Muscle of arm (tissue), 14 donors: ENCODE measurements at places on chromosomes 1 and 21. TPM values are rescaled to one million over a fixed set of nuclear protein-coding genes. Genes with fewer than 3 reads are reported as not detected.

DNA sequence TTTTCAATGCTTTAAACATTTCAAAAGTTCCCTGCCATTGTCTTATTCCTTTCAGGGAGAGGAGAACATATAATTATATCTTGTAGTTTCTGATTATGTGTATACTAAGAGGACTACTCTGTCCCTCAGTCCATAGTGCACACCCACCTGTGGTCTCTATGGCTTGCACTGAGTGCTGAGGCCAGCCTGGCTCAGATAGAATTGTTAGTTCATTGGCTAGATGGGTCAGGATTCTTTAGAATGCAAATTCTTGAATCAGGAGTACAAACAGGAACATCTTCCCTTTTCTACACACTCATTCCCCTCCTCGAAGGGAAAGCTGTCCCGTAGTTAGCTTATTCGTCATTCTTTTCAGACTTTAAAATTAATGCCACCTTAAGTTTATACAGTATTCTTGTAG, 8.2 kb downstream of the BACH1 start:
- no peak for DNase-seq

DNA sequence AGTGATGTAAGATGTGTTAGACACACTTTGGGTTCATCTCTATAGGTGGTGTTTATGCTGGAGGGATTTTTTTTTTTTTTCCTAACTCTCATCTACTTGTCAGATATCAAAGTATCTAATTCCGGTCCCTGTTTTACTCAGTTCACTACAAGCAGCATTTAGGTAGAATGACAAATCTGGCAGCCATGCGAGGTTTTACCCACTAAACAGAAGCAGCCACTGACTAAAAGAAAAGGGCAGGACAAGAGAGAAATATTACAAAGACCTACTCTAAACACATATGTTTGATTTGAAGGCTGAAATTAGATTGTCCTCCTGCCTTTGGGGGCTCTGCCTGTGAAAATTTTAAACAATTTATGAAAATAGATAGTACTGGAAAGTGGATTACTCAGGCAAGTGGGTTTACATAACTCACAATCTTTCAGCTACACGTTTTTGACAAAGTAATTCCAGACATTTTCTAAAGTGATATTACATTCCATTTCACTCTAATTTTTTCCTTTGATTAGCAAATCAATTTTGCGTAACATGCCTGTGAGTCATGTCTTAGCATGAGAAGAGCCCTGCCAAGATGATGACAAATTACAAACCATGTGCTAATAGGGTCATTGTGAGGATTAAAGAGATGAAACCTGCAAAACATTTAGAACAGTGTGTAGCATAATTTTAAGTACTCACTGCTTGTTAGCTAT, 172.6 kb downstream of the PLA2G4A start:
- no peak for DNase-seq

- no peak for DNase-seq
Observed at GRCh38 chr21:14550135-14550534, 4.0 kb upstream of the SAMSN1 start.

KCNN3 gene
- 11.1 TPM for polyA plus RNA-seq

- no peak for DNase-seq
Observed at GRCh38 chr1:31063631-31064030, 1.9 kb downstream of the PUM1 start.

DNA sequence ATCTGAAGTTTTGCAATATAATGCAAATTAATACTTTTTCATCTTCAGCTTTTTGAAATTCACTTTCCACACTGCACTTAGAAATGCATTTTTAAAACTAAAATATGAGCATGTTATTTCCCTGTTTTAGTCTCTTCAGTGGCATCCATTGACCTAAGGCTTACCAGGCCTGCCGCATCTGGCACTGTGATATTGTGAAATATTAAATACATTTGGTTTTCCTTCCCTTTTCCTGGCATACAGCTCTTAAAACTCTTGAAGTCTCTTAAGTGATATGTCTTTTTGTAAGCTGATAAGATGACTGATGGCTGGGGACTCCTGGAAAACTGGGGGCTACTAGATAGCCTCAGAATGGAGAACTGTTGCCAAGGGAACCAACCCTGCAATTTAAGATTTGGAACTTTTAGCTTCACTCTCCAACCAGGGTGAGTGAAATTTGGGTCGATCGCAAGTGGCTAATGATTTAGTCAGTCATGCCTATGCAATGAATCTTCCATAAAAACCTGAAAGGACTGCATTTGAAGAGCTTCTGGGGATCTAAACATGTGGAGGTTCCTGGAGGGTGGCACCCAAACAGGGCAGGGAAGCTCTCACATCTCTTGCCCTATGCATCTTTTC, 75.5 kb upstream of the PDC start:
- no peak for DNase-seq

- DNase-seq: no peak
Observed at GRCh38 chr1:180188684-180189175, 34.1 kb downstream of the QSOX1 start.

DNA sequence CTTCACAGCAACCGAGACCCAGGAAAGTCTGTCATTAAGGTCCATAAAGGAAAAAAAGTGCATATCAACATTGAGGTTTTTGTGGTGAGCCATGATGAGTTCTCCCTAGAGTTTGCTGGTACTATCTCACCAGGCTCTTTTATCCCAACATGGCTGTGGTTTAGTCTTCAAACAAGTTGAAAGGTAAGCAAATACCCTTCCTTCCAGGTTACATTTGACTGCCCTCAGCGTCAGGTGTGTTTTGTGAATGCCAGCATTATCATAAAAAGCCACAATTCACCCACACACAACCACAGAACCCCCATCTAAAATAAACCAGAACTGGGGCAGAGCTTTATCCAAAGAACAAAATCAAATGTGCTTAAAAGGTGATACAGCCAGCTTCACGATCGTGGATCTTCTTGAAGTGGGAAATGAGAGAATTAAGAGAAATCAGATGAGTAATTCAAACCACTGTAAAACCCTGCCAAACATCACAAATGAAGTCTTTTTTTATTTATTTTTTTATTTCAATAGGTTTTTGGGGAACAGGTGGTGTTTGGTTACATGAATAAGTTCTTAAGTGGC, 64.7 kb downstream of the SETD4 start:
- DNase-seq: no peak

DNA sequence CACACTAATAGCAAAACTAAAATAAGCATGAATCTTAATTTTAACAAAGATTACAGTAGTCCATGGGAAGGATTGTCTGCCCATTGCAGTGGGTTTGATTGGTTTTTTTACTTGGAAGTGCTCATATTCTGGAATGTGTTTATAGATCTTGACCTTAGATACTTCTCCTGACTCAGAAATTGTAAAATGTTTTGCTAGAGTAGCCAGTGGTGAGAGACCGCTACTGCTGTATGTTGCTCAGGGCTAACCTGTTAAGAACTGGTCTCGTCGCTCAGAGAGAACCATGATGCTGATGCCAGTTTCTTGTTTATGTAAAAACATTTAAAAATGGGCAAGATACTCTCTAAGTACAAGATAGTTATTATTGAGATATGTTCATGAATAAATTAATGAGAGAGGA, 99.9 kb downstream of the ROR1 start:
- no peak for DNase-seq

CCDC24 gene
- 0.88 TPM for polyA plus RNA-seq

DNA sequence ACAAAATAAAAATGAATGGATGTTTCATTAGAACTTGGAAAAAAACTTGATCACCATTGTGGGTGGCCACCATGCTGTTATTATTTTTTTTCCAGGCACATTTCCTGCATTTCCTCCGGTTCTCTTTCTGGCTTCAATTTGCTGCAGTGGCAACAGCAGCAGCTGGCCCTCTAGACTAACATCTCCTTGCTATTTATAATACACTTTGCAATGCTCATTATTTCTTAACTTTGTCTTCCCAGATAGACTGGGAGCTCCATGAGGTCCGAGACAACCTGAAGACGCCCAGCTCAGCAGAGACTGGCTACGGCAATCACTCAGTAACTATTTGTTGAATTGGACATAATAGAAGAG, 53.4 kb upstream of the ATP5PO start:
- no peak for DNase-seq

- DNase-seq: no peak
Observed at GRCh38 chr1:53380296-53380695, 52.4 kb upstream of the LRP8 start.

CGN gene
- polyA plus RNA-seq: 0.94 TPM

GRCh38 chr1:54227091-54227602, 27.2 kb downstream of the MRPL37 start:
- no peak for DNase-seq

DNA sequence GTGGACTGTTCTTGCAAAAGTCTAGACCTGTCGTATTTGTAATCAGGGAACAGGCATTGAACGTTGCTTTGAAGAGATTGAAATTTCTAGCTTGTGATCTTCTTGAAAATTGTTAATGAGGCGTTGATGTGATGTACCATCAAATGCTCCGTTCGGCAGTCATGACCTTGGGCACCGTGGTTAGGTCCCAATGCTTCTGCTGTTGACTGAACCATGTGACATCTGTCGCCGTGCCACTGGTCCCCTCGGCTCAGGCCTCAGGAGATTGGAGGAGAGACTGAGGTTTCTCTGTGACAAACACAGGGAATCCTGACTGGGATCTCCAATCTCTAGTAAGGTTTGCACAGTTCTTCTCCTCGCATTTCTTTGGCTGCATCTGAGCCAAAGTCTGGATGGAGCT, 18.1 kb upstream of the KCNAB2 start:
- DNase-seq: no peak

PSMD4 gene
- polyA plus RNA-seq: 122 TPM

GRCh38 chr21:45442276-45442675, 37.3 kb downstream of the COL18A1 start:
- no peak for DNase-seq

GRCh38 chr1:209073879-209074278, 509.6 kb upstream of the CAMK1G start:
- no peak for DNase-seq

SYCP1 gene
- 0.25 TPM for polyA plus RNA-seq

REN gene
- polyA plus RNA-seq: not detected

- no peak for DNase-seq
Observed at GRCh38 chr1:50265790-50266314, 157.1 kb downstream of the ELAVL4 start.

DNA sequence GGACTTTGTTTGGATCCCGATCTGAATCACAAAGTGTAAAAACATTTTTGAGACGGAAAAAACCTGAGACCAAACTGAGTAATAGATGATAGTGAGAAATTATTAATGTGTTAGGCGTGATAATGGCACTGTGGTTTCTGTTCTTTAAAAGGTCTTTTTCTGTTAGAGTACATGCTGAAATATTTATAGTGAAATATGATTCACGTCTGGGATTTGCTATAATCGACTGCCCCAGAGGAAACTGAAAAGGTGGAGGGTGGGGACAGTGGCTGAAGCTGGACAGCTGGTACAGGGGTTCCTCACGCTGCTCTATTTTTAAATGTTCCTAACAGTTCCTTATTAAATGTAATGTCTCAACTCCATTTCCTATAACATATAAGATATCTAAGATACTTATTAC, 11.2 kb downstream of the URB1 start:
- no peak for DNase-seq

PALMD gene
- 86.5 TPM for polyA plus RNA-seq

ASPM gene
- polyA plus RNA-seq: 7.6 TPM

LTN1 gene
- polyA plus RNA-seq: 34.5 TPM

DNA sequence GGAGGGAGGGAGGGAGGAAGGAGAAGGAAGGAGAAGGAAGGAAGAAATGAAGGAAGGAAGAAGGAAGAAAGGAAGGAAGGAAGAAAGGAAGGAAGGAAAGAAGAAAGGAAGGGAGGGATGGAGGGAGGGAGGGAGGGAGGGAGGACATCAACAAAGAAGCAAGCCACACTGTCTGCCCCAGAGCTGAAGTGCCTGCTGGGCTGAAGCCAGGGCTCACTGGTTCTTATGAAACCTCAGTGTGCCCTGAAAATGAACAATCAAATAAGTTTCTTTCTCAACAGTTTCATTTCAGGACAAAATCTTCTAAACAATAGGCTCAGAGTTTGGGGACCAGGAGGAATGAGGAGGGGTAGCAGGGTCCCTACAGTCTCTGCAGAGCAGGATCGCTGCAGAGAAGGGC, 21.1 kb downstream of the ARHGEF19 start:
- DNase-seq: no peak

DNA sequence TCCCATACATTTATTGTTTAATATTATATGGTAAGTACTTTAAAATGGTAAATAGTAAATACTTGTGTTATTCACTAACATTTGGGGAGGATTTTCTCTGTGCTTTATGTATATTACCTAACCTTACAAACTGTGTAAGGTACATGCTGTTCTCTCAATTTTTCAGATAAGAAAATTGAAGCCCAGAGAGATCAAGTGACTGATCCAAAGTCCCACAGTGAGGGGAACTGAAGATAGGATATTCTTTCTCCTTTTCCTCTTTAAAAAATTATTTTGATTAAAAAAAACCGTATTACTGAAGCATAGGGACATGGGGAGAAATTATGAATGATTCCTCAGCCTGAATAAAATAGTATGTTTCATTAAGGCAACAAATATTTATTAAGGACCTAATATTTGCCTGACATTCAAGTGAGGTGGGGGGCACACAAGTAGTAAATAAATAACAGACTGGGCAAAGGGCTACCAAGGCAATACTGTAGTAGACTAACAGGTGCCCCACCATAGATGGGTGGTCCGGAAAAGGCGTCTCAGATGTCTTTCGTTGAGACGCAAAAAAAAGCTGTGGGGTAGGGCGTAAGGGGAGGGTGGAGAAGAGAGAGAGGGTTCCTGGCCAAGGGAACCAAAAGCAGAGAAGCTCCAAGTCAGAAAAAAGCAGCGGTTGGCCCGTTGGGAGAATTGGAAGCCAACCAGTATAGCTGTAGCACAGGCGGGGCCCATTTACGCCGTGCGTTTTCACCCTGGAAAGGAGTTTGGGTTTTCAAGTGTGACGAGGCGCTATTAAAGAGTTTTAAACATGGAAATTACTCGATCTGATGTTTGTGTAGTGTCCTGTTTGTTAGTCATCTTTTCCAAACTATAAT, 944 bp upstream of the AGO3 start:
- peak; percentile 71 for DNase-seq

- no peak for DNase-seq
Observed at GRCh38 chr21:44365967-44366585, 12.7 kb downstream of the TRPM2 start.

- no peak for DNase-seq
Observed at GRCh38 chr1:84988588-84988987, 8.3 kb downstream of the MCOLN2 start.

DNA sequence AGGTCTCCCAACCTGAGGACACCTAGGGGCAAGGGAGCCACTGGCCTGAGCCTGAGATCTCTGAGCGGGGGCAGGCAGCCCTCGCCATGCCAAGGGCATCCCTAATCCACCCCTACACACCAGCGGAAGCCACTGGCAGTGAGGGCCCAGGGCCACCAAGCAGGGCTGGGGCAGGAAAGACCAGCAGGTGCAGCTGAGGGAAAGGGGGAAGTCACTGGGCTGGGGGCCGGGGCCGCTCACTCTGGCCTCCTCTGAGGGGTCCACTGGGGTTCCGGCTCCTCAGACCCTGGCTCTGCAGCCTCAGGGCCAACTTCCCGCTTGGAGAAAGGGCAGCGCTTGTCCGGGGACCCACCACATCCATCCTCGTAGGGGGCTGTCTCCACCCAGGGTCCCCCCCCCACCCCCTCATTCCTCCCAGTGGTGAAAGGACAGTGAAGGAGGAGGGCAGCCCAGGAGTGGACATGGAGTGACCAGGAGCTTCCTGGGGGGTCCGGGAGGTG, 42.5 kb upstream of the ACTRT2 start:
- no peak for DNase-seq

AADACL4 gene
- not detected for polyA plus RNA-seq

GRCh38 chr1:219041818-219042217, 131.9 kb upstream of the LYPLAL1 start:
- DNase-seq: no peak

ITSN1 gene
- not detected for polyA plus RNA-seq
